Peyer's patch (tissue), 4 donors: ENCODE measurements at places on chromosomes 12 and 14. TPM values are rescaled to one million over a fixed set of nuclear protein-coding genes. Genes with fewer than 3 reads are reported as not detected.

The TTC9 gene
- 0.38 TPM for total RNA-seq

The DDIT3 gene
- 28.4 TPM for total RNA-seq

The PTHLH gene
- total RNA-seq: not detected

The DACT1 gene
- total RNA-seq: 3.6 TPM

The GARIN6 gene
- total RNA-seq: not detected

The DBX2 gene
- total RNA-seq: not detected

The FOXA1 gene
- 24.6 TPM for total RNA-seq

The SLC25A21 gene
- not detected for total RNA-seq

The FLRT2 gene
- 4.8 TPM for total RNA-seq

The FGF6 gene
- not detected for total RNA-seq

The NDRG2 gene
- 85.6 TPM for total RNA-seq

The DLK1 gene
- total RNA-seq: not detected

The NFE2 gene
- total RNA-seq: not detected

The PTCSC3 gene
- total RNA-seq: not detected

The VRTN gene
- total RNA-seq: 0.57 TPM

GRCh38 chr12:123027726-123028445 lies 47.4 kb downstream of the ARL6IP4 start:
- H3K4me1 ChIP-seq: no peaks in the 10 kb centered on the region
- no peaks in the 10 kb centered on the region for H3K27me3 ChIP-seq
- no peak overlapping the region for H3K4me3 ChIP-seq
- no peak for DNase-seq

GRCh38 chr12:31682136-31682962 lies 22.9 kb downstream of the ETFBKMT start:
- no peak for DNase-seq
- H3K27me3 ChIP-seq: no peaks in the 10 kb centered on the region
- H3K36me3 ChIP-seq: no peaks in the 10 kb centered on the region
- no peak overlapping the region for H3K27ac ChIP-seq
- peaks cover 6% of the 10 kb centered on the region for H3K4me1 ChIP-seq

DNA sequence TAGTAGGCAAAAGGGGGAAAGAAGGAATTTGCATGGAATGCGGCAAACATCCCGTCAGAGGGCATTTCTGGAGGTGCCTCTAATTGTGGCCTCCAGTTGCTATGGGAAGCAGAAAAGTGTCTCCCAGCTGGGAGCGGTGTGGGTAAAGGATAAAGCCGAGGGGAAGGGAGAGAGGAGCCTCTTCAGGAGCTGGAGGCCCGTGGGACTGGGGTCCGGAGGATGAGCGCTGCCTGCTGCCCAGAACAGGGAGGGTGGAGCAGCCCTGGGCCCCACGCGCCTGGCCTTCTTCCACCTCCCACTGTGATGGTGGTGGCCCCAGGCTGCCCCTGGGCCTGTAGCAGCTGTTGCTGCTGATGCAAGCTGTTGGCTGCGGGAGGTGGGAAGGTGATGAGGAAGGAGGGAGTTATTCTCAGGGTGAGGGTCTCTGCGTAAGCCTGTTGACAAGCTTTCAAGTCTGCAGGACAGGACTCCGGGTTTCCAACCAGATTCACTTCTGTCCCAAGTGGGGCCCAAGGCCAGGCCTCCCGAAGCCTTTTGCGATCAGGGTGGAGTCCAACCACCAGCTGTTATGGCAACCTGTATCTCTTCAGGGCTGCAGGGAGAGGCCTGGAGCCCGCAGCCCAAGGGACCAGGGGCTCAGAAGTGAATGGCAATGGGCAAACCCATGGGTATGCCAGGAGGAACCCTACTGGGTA lies 19.1 kb upstream of the PGF start:
- H3K4me1 ChIP-seq: peaks cover 16% of the 10 kb centered on the region
- no peak overlapping the region for H3K4me3 ChIP-seq
- H3K27me3 ChIP-seq: no peaks in the 10 kb centered on the region
- no peaks in the 10 kb centered on the region for H3K36me3 ChIP-seq
- peak overlapping the region; percentile 30 for H3K27ac ChIP-seq

- DNase-seq: no peak
- H3K4me1 ChIP-seq: no peaks in the 10 kb centered on the region
- no peaks in the 10 kb centered on the region for H3K27me3 ChIP-seq
- no peak overlapping the region for H3K4me3 ChIP-seq
Measured at GRCh38 chr14:92768795-92769194, 20.4 kb upstream of the LGMN start.

- no peaks in the 10 kb centered on the region for H3K36me3 ChIP-seq
- no peaks in the 10 kb centered on the region for H3K27me3 ChIP-seq
- H3K4me1 ChIP-seq: peaks cover 5% of the 10 kb centered on the region
- H3K4me3 ChIP-seq: no peak overlapping the region
Measured at GRCh38 chr12:102483466-102483865, 3.1 kb upstream of the IGF1 start.

DNA sequence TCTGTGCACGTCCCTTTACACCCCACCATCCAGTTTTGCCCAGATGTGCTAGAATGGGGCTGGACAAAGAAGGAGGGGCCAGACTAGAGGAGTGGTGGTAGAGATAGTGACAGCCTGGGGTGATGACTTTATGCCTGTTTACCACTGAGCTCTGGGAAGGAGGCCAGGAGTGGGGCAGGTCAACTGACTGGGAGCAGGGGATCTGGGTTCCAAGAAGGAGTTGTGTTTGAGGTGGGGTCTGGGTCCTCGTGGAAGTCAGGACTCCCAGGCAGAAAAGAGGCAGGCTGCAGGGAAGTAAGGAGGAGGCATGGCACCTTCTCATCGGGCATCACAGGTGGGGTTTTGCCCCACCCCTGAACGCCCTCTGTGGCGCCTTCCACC lies 315 bp downstream of the LTB4R2 start:
- no peak for DNase-seq
- H3K4me3 ChIP-seq: peak overlapping the region; percentile 61
- peaks cover 34% of the 10 kb centered on the region for H3K4me1 ChIP-seq
- H3K27me3 ChIP-seq: no peaks in the 10 kb centered on the region
- peak overlapping the region; percentile 87 for H3K27ac ChIP-seq

DNA sequence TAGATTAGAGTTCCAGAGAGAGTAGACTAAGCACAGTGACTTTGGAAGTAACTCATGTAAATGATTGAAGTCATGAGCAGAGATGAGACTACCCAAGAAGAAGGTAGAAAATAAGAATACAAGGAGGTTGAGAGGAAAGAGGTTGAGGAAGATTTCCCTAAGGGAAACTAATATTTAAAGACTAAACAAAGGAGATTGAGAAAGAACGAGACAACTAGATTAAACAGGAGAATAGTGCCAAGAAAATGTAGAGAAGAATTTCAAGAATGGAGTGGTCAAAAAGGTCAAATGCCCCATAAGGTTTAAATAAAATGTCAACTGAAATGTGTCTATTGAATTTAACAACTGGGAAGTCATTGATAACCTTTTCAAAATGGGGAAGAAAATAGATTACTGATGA lies 59.0 kb downstream of the RPS29 start:
- no peak overlapping the region for H3K4me3 ChIP-seq
- DNase-seq: no peak
- no peaks in the 10 kb centered on the region for H3K27me3 ChIP-seq
- H3K27ac ChIP-seq: no peak overlapping the region

- H3K27ac ChIP-seq: peak overlapping the region; percentile 74
- H3K4me3 ChIP-seq: no peak overlapping the region
- no peaks in the 10 kb centered on the region for H3K36me3 ChIP-seq
- peak; percentile 74 for DNase-seq
- no peaks in the 10 kb centered on the region for H3K27me3 ChIP-seq
- peaks cover 4% of the 10 kb centered on the region for H3K4me1 ChIP-seq
Measured at GRCh38 chr12:52872644-52873389, 24.0 kb upstream of the KRT78 start.

GRCh38 chr14:63647696-63648410 lies 6.2 kb upstream of the WDR89 start:
- H3K36me3 ChIP-seq: no peaks in the 10 kb centered on the region
- no peak overlapping the region for H3K27ac ChIP-seq
- H3K4me3 ChIP-seq: no peak overlapping the region
- DNase-seq: no peak
- H3K27me3 ChIP-seq: no peaks in the 10 kb centered on the region

- no peaks in the 10 kb centered on the region for H3K27me3 ChIP-seq
Measured at GRCh38 chr14:81177225-81177624, 43.5 kb downstream of the GTF2A1 start.

DNA sequence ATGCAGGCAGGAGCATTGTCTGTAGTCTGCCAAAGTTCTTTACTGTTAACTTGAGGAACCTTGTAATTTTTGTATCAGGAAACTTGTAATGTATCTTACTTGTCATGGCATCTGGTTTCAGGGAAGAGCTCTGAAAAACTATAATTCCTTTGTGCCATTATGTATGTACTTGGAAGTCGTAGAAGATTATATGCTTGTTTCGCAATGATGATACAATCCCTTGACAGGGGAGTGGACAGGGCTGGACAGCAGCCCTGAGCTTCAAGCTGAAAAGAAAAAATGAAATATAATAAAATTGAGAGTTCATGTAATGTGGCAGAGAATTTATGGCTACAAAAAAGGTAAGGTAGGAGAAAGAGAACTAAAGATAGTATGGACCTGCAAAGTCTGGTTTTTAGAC lies 7.4 kb upstream of the DLGAP5 start:
- H3K4me1 ChIP-seq: no peaks in the 10 kb centered on the region
- no peaks in the 10 kb centered on the region for H3K27me3 ChIP-seq
- H3K27ac ChIP-seq: no peak overlapping the region
- no peak for DNase-seq
- H3K4me3 ChIP-seq: no peak overlapping the region

- H3K36me3 ChIP-seq: no peaks in the 10 kb centered on the region
- H3K27ac ChIP-seq: no peak overlapping the region
- H3K4me1 ChIP-seq: no peaks in the 10 kb centered on the region
- H3K4me3 ChIP-seq: no peak overlapping the region
- DNase-seq: no peak
Measured at GRCh38 chr12:123099560-123100192, 51.2 kb downstream of the PITPNM2 start.

GRCh38 chr12:53004582-53004981 lies 1.7 kb upstream of the EIF4B start:
- H3K4me1 ChIP-seq: peaks cover 16% of the 10 kb centered on the region
- no peak overlapping the region for H3K4me3 ChIP-seq
- no peaks in the 10 kb centered on the region for H3K36me3 ChIP-seq
- no peak for DNase-seq

GRCh38 chr12:125389061-125389697 lies 323.9 kb downstream of the AACS start:
- H3K36me3 ChIP-seq: no peaks in the 10 kb centered on the region
- H3K4me1 ChIP-seq: no peaks in the 10 kb centered on the region
- H3K4me3 ChIP-seq: no peak overlapping the region
- DNase-seq: no peak

DNA sequence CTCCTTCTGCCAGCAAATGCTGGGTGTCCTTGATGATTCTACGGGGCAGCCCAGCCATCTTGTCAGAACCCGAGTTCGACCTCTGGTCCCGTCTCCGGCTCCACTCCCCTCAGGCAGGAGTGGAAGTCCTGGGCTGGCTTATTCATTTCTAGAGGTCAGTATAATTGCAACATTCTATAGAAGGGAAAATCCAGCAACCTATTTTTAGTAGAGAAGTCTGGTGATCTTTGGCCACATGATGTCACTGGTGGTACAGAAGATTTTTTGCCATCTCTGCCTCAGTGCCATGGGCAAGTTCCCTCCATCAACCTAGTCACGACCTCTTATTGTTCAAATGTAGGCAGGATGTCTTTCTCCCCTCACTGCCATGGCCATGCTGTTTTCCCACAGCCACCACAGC lies 22.4 kb downstream of the OR10G2 start:
- no peak overlapping the region for H3K4me3 ChIP-seq
- no peak for DNase-seq
- H3K27ac ChIP-seq: no peak overlapping the region
- H3K27me3 ChIP-seq: no peaks in the 10 kb centered on the region
- no peaks in the 10 kb centered on the region for H3K36me3 ChIP-seq

DNA sequence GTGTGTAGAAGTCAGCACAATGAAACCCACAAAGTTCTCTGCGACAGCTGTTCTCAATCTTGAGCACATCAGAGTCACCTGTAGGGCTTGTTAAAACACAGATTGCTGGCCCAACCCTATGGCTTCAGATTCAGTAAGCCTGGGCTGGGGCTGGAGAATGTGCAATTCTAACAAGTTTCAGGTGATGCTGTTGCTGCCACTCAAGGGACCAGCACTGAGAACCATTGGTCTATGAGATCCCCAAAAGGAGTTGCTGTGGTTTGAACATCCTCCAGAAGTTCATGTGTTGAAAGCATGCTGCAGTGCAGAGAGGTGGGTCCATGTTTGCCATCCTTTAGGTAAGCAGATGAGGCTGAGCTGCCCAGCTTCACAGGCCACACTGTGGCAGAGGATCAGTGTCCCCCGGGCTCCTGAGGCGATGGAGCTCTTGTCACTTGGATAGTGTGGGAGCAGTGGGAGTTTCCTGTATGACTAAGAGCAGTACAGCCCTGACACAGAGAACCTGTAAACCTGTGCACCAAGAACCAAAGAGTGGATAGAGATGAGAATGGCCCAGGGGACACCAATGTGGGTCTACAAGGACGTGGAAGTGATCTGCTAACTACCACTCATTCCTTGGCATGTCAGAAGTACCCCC lies 8.0 kb upstream of the RTRAF start:
- no peaks in the 10 kb centered on the region for H3K27me3 ChIP-seq
- no peak overlapping the region for H3K27ac ChIP-seq
- no peaks in the 10 kb centered on the region for H3K36me3 ChIP-seq
- no peak for DNase-seq
- no peak overlapping the region for H3K4me3 ChIP-seq
- H3K4me1 ChIP-seq: no peaks in the 10 kb centered on the region

GRCh38 chr12:25041006-25041741 lies 92.3 kb upstream of the BCAT1 start:
- no peak for DNase-seq
- no peak overlapping the region for H3K4me3 ChIP-seq
- H3K36me3 ChIP-seq: no peaks in the 10 kb centered on the region
- H3K27ac ChIP-seq: no peak overlapping the region
- no peaks in the 10 kb centered on the region for H3K4me1 ChIP-seq

GRCh38 chr12:80766897-80767296 lies 50.2 kb downstream of the MYF5 start:
- no peaks in the 10 kb centered on the region for H3K27me3 ChIP-seq
- H3K36me3 ChIP-seq: no peaks in the 10 kb centered on the region
- H3K27ac ChIP-seq: no peak overlapping the region
- no peaks in the 10 kb centered on the region for H3K4me1 ChIP-seq
- DNase-seq: no peak

GRCh38 chr12:30902001-30902400 lies 24.5 kb upstream of the TSPAN11 start:
- no peak for DNase-seq
- H3K4me3 ChIP-seq: no peak overlapping the region
- H3K27ac ChIP-seq: no peak overlapping the region
- H3K36me3 ChIP-seq: no peaks in the 10 kb centered on the region

DNA sequence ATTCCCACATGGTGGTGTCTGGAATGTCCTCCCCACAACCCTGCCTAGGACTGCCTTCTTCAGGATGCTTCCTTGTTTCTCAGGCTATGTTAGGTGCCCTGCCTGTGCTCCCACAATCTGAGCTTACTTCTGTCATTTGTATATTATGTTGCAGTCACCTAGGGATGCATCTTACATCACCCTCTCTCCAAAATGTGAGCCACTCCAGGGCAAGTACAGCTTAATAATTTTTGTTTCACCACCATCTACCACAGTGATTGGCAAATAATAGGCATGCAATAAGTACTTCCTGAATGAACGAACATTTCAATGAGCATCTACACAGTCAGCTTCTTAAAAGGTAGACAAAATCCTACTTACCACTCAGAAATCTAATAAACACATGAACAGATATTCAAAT lies 37.6 kb downstream of the ZFYVE26 start:
- no peak for DNase-seq
- no peak overlapping the region for H3K4me3 ChIP-seq
- no peaks in the 10 kb centered on the region for H3K27me3 ChIP-seq
- no peaks in the 10 kb centered on the region for H3K4me1 ChIP-seq
- peaks cover 3% of the 10 kb centered on the region for H3K36me3 ChIP-seq

- no peaks in the 10 kb centered on the region for H3K36me3 ChIP-seq
- peaks cover 8% of the 10 kb centered on the region for H3K4me1 ChIP-seq
- H3K27ac ChIP-seq: no peak overlapping the region
- DNase-seq: no peak
Measured at GRCh38 chr14:105197211-105197641, 16.1 kb upstream of the NUDT14 start.
